ENCODE measurements at places on chromosomes 16 and 17. TPM values are rescaled to one million over a fixed set of nuclear protein-coding genes. Genes with fewer than 3 reads are reported as not detected.

The C1QTNF8 gene
- 0.27 TPM for total RNA-seq

The MPP3 gene
- 19.5 TPM for total RNA-seq

DNA sequence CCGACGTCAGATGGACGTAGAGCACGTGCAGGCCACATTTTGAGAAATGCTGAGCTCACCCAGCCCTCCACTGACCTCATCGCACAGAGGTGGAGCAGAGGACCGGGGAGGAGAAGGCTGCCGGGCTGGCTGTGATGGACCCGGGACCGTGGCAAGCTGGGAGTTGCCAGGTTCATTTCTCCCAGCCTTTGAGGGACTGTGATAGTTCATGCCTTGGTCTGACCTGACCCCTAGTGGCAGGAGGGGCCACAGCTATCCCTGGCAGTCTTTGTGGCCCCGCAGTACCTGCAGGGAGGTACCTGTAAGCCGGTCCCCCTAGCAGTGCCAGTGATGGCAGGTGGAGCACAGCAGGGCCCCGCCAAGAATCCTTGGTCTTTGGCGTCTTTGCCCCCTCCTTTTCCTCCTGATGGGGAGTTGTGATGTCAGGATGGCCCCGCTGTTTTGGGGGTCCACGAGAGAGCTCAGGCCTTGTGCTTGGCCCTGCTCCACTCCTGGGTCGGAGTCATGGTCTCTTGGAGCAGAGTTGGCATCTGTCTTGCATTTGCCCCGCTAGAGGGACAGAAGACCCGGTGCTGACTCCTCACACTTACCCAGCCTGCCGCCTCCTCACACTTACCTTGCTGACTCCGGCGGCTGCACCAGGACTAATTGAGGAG, 50.4 kb downstream of the OR1D5 start:
- peak; percentile 26 for DNase-seq

- DNase-seq: no peak
These were observed 100.5 kb downstream of the MSI2 start for GRCh38 chr17:57356719-57357391.

GRCh38 chr16:69859105-69859989, 91.8 kb upstream of the CLEC18A start:
- DNase-seq: peak; percentile 33

- DNase-seq: no peak
These were observed 26.9 kb downstream of the AP1G1 start for GRCh38 chr16:71781741-71782140.

- no peak for DNase-seq
These were observed 49.3 kb upstream of the ETV4 start for GRCh38 chr17:43595466-43595865.
